ENCODE measurements at places on chromosomes 12 and 14.

DNA sequence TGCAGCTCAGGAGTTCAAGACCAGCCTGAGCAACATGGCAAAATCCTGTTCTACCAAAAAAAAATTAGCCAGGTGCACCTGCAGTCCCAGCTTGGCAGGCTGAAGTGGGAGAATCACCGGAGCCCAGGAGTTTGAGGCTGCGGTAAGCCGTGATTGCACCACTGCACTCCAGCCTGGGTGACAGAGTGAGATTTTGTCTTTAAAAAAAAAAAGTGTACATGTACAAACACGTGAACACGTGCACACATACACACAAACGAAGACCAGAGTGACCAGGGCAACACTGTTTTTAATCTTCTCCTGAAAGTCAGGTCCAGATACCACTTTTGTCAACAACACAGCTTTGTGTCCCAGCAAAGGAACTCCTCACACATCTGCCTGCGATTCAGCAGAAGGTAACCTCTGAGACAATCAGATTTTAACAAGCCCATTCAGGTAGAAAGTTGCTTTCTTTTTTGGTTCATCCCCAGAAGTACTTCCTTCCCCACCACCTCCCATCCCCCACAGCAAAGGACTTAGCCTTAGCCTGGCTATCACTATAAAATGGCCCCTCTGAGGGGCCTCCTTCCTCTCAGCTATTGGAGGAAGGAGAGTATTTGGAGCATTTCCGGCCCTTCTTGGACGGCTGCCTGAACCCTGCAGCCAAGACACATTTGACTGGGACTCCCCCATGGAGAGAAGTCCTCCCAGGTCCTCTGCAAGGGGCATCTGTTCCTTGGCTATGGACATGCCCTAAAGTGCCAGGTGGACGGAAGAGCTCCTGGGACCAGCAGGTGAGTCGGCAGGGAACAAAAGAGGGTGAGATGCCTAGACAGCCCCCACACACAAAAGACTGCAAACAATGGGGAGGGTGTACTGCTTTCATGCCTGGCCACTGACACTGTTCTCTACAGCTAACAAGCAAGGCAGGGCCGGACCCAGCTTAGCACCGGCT, 9.8 kb downstream of the CTDSP2 start:
- no peak for DNase-seq

GRCh38 chr12:8145754-8146441, 10.9 kb upstream of the ZNF705A start:
- DNase-seq: no peak

- no peak for DNase-seq
Observed at GRCh38 chr14:18688346-18688745, 87.4 kb downstream of the OR11H12 start.

DNA sequence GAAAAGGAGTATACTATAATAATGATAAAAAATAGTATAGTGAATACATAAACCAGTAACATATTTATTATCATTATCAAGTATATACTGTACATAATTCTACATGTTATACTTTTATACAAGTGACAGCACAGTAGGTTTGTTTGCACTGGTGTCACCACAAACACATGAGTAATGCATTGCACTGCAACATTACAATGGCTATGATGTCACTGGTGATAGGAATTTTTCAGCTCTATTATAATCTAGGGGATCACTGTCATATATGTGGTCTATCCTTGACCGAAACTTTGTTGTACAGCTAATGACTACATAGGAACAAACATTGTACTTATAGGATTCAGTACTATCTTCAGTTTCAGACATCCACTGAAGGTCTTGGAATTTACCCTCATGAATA, 165.8 kb upstream of the SYT1 start:
- DNase-seq: peak; percentile 28

GRCh38 chr12:46458500-46459102, 86.0 kb upstream of the SLC38A2 start:
- DNase-seq: no peak

DNA sequence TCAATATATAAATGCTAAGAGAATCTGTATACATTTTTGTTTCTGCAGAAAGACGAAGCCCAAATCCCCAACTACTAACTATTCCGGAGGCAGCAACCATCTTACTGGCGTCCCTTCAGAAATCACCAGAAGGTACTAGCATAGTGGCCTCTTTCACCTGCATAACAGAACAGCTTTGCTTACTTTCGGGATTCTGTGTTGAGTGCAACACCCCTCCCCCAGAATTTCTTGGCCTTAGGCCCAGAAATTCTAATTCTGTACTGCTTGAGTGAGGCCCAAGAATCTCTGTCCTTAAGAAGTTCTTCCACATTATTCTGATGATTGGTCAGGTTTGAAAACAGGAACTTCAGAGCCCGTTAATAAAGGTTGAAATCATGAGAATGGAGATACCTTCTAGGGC, 2.9 kb downstream of the SPX start:
- DNase-seq: no peak

- DNase-seq: no peak
Observed at GRCh38 chr12:52032446-52032803, 18.8 kb upstream of the NR4A1 start.

- DNase-seq: peak; percentile 84
Observed at GRCh38 chr14:32259368-32260013, 56.4 kb upstream of the RNU6-8 start.

DNA sequence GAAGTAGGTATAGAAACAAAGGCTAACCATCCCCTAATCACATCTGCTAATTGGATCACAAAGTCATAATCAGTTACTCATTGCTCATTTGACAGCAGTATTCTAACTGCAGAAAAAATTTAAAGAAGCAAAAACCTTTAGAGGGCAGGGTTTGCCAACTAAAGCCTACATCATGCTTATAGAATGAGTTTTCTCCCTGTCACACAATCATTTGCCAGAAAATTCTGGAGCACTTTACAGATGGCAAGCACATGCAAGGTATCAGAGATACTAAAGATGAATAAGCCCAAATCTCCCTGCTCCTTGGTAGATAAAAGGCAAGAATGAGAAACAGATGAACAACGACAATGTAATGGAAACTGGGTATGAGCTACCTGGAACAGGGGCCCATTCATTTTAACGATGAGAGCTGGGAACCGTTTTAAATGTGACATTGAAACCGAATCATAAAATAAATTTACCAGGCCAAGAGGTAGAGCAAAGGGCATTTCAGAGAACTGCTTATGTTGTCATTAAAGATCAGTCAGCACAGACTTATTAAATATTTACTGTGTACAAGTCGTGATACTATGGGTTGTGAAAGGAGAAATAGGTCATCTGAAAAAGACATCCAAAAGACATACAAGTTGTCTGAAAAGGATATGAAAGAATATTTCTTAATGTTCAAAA, 211.4 kb upstream of the ABCD2 start:
- no peak for DNase-seq

GRCh38 chr12:79424109-79424721, 266.5 kb downstream of the PAWR start:
- peak; percentile 71 for DNase-seq

DNA sequence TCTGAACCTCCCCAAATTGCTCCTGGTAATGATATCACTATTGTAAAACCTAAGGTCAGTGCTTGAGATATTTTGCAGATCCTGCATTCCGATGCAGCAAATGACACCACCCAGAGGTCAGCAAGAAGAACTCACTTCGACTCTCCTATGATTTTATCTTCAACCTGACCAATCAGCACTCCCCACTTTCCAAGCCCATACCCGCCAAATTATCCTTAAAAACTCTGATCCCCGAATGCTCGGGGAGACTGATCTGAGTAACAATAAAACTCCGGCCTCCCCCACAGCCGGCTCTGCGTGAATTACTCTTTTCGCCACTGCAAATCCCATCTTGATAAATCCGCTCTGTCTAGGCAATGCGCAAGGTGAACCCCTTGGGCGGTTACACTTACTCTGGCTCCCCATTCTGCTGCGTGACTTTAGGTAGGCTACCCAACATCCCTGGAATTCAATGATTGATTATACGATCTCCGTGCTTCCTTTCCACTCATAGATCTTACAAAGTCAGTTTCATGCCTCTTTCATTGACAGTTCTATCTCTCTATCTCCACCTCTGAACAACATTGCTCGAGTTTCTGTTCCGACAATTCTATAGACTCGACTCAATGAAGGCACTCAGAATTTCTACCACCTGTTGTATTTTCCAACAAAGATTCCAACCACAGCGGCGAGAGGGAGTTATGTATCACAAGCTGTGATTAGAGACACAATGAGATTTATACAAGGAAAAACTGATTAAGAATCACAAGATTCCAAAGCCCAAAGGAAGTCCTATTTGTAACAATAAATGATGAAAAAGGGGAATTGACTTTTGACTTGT, 939 bp downstream of the NPC2 start:
- peak; percentile 68 for DNase-seq

All from SW480 (cell line).